Aorta (tissue), 5 donors: ENCODE measurements at places on chromosomes 3 and 15. TPM values are rescaled to one million over a fixed set of nuclear protein-coding genes. Genes with fewer than 3 reads are reported as not detected.

CSTA gene
- 9.3 TPM for total RNA-seq

RAF1 gene
- total RNA-seq = 96.2 TPM

NANOGP8 gene
- 1.5 TPM for total RNA-seq

FETUB gene
- total RNA-seq = not detected

NOX5 gene
- 0.18 TPM for total RNA-seq

SPTBN5 gene
- 1.9 TPM for total RNA-seq

TMEM207 gene
- total RNA-seq = not detected

SGO1 gene
- total RNA-seq = not detected

- DNase-seq = peak; percentile 80
- H3K4me3 ChIP-seq = no peak overlapping the region
- no peaks in the 10 kb centered on the region for H3K27me3 ChIP-seq
Measured at GRCh38 chr3:99659032-99659431, 20.6 kb downstream of the COL8A1 start.

DNA sequence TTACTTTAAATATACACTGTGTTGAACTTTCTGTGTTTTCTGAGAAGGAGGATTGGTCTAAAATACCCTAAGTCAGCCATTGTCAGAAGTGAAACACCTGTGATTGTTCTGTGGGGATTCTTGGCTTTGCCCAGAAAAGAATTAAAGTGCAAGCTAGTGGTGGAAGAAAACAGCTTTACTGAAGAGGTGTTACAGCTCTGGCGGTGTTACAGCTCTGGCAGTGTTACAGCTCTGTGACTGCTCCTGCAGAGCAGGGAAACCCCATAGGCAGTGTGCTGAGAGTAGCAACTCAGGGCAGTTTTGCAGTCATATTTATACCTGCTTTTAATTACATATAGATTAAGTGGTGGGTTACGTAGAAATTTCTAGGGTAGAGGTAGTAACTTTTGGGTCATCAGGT is 66.6 kb downstream of the C3orf20 start:
- DNase-seq = no peak
- no peak overlapping the region for H3K27ac ChIP-seq
- no peaks in the 10 kb centered on the region for H3K27me3 ChIP-seq
- H3K4me1 ChIP-seq = no peaks in the 10 kb centered on the region

GRCh38 chr3:196712514-196713413 is 587 bp downstream of the PIGX start:
- DNase-seq = peak; percentile 79
- H3K36me3 ChIP-seq = no peaks in the 10 kb centered on the region
- H3K4me1 ChIP-seq = no peaks in the 10 kb centered on the region
- H3K4me3 ChIP-seq = peak overlapping the region; percentile 89
- H3K27ac ChIP-seq = peak overlapping the region; percentile 14

DNA sequence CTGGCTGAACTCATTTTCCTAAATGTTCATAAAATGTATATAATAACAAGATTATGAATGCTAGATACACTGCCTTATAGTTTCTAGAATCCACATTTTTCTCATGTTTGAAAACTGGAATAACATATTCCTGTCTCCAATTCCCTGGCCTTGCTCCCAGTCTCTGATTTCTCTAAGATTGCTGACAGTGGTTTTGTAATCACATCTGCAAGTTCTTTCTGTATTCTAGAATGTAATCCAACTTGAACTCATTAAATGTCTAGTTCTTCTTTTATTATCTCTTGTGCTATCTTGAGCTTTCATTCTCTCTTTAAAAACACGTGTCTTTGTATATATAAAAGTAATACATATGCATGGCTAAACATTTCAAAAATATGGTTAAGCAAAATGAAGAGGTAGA is 215.2 kb upstream of the ADAMTS9 start:
- peaks cover 3% of the 10 kb centered on the region for H3K4me1 ChIP-seq
- no peak for DNase-seq
- H3K4me3 ChIP-seq = no peak overlapping the region
- H3K36me3 ChIP-seq = no peaks in the 10 kb centered on the region
- no peaks in the 10 kb centered on the region for H3K27me3 ChIP-seq

DNA sequence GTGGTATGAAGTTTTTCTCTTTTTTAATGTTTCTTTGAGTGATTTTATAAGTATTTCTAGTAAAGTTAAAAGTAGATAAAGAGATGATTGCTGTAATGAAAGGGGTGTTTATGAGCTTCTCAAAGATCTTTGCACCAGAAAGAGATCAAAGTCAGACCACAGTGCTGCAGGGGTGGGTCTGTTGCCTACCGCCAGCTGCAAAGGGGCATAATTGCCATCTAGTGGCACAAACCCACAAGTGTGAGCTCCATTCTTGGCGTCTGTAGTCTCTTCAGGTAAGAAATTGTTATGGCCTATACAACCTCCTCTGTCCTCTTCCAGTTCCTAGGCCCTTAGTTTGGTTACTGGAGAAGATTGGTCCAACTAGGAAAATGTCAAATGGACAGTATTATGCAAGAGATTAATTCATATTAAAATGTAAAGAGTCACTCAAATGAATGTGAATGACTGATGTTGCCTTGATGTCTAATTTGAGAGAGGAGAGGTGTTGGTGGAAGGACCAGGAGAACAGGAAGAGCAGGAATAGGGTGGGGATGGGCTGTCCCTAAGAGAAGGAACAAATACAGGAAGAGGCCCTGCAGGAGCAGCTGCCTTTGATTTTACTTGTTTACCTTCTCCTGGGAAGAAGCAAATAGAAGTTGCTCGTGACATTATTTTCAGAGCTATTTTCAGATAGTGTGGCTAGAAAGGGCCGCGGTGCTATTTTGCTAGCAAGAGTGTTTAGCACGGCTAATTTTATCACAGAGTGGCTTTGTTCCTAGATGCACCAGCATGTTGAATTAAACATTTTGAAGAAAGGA is 53.0 kb upstream of the GSK3B start:
- H3K27me3 ChIP-seq = no peaks in the 10 kb centered on the region
- DNase-seq = no peak
- no peaks in the 10 kb centered on the region for H3K4me1 ChIP-seq
- no peaks in the 10 kb centered on the region for H3K36me3 ChIP-seq
- no peak overlapping the region for H3K27ac ChIP-seq

DNA sequence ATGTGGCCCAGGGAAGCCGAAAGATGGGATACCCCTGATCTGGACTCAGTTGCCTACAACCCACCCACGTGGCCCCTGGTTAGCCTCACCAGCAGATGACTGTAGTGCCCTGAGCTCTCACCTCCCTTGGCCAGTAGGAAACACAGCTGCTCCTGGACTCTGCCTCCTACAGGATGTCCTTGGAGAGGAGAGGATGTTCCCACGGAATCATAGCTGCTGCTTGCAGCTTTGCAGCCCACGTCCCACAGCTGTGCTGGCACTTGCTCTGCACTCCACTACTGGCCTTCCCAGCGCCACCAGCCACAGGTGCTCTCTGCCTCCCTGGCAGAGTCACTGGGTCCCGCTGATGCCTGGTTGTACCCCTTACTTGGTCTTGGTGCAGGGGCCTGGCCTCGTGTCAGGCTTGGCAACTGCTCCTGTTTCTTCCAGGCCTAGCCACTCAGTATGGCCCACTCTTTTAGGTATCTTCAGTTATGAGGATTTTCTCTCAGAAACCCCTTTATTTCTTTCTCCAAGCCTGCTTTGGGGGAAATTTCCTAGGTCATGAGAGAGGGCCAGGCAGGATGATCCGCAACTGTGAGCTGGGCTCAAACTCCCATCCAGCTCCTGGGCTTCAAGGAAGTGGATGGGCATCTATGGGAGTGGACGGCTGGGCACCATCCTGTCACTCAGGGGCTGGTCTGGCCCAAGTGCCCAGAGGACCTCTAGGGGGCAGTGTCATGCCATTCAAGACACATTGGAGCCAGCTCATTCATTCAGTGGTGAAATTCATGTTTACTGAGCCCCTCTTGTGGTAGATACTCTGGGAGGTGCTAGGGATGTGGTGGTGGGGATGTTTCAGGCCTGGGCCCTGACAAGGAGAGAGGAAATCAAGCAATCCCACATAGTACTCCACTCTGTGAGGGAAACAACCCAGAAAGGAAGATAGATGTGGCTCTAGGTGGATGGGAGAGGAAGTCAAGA is 16.2 kb upstream of the VILL start:
- H3K4me3 ChIP-seq = no peak overlapping the region
- peaks cover 1% of the 10 kb centered on the region for H3K36me3 ChIP-seq
- no peaks in the 10 kb centered on the region for H3K4me1 ChIP-seq
- H3K27ac ChIP-seq = no peak overlapping the region
- H3K27me3 ChIP-seq = no peaks in the 10 kb centered on the region

DNA sequence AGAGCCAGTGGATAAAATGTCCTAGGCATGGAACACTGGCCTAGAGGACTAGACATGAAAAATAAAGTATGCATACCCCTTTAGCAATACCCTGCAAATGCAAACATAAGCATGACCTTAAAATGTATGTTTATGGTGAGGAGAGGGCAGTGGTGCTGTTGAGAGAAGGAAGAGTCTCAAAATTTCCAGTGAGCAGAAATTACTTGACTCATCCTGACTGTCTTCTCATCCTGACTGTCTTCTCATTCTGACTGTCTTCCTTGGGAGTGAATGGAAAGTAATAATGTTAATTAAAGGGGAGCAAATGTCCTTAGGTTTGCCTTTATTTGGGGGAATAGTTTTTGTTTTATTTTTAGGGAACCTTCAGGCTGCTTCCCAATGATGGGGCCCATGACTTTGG is 121.5 kb upstream of the GALNT15 start:
- no peak overlapping the region for H3K4me3 ChIP-seq
- no peaks in the 10 kb centered on the region for H3K36me3 ChIP-seq
- DNase-seq = no peak
- H3K4me1 ChIP-seq = no peaks in the 10 kb centered on the region

GRCh38 chr3:45548681-45549075 is 45.9 kb upstream of the LIMD1 start:
- peaks cover 3% of the 10 kb centered on the region for H3K36me3 ChIP-seq
- no peak overlapping the region for H3K4me3 ChIP-seq
- no peak for DNase-seq
- no peaks in the 10 kb centered on the region for H3K4me1 ChIP-seq
- no peaks in the 10 kb centered on the region for H3K27me3 ChIP-seq

GRCh38 chr3:102354818-102355515 is 79.8 kb upstream of the ZPLD1 start:
- H3K36me3 ChIP-seq = no peaks in the 10 kb centered on the region
- H3K4me1 ChIP-seq = no peaks in the 10 kb centered on the region
- no peak overlapping the region for H3K27ac ChIP-seq
- H3K27me3 ChIP-seq = no peaks in the 10 kb centered on the region
- no peak for DNase-seq

GRCh38 chr3:20254268-20255117 is 68.5 kb upstream of the SGO1 start:
- no peak overlapping the region for H3K4me3 ChIP-seq
- no peaks in the 10 kb centered on the region for H3K4me1 ChIP-seq
- no peaks in the 10 kb centered on the region for H3K27me3 ChIP-seq
- H3K36me3 ChIP-seq = no peaks in the 10 kb centered on the region
- DNase-seq = no peak

DNA sequence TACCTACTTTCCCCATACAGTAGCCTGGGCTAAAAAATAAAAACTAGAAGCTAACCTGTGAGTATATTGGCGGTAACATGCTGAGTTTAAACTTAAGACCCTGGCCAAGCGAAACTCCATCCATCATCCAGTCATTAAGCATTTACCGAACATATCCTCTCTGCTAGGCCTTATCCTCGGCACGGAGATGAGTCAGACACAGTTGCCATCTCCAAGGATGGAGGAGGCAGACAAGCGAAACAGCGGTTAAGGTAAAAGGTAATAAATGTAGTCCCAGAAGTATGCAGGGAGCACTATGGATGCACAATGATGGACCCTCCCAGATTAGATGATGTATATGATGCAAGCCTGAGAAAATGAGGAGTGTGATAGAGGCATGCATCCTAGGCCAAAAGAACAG is 143.6 kb downstream of the RYR3 start:
- H3K27ac ChIP-seq = no peak overlapping the region
- no peaks in the 10 kb centered on the region for H3K4me1 ChIP-seq
- no peak for DNase-seq
- no peak overlapping the region for H3K4me3 ChIP-seq
- H3K36me3 ChIP-seq = no peaks in the 10 kb centered on the region

DNA sequence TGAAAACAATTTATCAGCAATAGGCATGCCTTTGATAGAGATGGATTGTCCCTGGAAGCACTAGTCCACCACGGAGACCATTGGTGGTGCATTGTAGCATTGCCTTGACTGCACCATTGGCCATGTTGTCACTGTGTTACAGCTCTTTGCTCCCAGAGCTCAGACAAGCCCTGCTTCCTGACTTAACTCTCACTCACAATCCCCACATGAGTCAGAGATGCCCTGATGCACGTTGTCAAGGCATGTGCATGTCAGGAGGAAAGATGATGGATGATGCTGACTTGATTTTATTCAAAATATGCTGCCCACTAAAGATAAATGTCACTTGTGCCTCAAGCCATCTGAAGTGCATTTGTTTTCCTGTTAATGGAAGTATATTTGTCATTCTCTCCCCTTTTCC is 266.1 kb downstream of the ARRDC4 start:
- no peaks in the 10 kb centered on the region for H3K4me1 ChIP-seq
- H3K27me3 ChIP-seq = no peaks in the 10 kb centered on the region
- no peak overlapping the region for H3K27ac ChIP-seq
- no peak overlapping the region for H3K4me3 ChIP-seq
- DNase-seq = no peak
- H3K36me3 ChIP-seq = no peaks in the 10 kb centered on the region

DNA sequence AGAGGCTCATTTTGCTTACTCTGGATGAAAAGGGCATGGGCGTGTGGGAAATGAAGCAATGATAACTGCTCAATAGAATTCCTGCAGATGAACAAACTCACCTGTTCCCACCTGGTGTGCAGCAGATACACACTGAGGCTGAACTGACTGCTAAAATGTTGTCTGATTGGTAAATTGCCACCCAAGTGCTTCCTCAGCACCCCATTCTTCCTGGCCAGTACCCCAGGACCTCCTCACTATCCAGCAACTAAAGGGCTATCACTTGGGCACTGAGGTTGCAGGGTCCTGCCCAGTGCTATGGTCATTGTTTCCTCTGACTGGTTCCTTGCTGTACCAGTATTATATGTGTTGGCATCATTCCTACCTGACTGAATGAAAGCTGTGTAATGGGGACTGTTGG is 38.0 kb upstream of the DGKG start:
- H3K36me3 ChIP-seq = no peaks in the 10 kb centered on the region
- no peaks in the 10 kb centered on the region for H3K27me3 ChIP-seq
- H3K27ac ChIP-seq = no peak overlapping the region
- H3K4me1 ChIP-seq = no peaks in the 10 kb centered on the region
- no peak overlapping the region for H3K4me3 ChIP-seq
- DNase-seq = no peak

DNA sequence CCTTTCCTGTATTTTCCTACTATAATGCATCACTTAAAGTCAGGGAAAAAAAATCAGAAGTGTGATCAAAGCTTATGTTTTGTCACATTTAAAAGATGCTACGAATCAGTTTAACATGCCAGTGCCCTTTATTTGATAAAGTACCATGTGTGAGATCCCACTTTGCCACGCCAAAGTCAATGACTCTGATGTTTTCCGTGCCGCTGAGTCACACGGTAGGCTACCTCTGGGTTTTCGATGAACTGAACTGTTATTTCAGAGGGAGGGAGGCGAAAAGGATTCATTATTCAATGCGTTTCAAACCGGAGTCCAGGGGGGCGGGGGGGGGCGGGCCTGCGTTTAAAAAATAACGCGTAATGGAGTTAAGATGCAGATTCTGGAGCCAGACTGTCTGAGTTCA is 203.0 kb downstream of the ABHD5 start:
- no peaks in the 10 kb centered on the region for H3K36me3 ChIP-seq
- no peak for DNase-seq

- no peak overlapping the region for H3K4me3 ChIP-seq
- no peaks in the 10 kb centered on the region for H3K4me1 ChIP-seq
- H3K27ac ChIP-seq = no peak overlapping the region
- DNase-seq = no peak
Measured at GRCh38 chr3:98021830-98022560, 13.1 kb downstream of the GABRR3 start.

GRCh38 chr3:104746056-104746455 is 620.7 kb upstream of the ALCAM start:
- H3K4me1 ChIP-seq = no peaks in the 10 kb centered on the region
- H3K27ac ChIP-seq = no peak overlapping the region
- no peak for DNase-seq
- no peak overlapping the region for H3K4me3 ChIP-seq
- no peaks in the 10 kb centered on the region for H3K36me3 ChIP-seq
